ENCODE measurements at places on chromosomes 1 and 21.

GRCh38 chr21:26835027-26835713 is 10.0 kb downstream of the ADAMTS1 start:
- DNase-seq: no peak

DNA sequence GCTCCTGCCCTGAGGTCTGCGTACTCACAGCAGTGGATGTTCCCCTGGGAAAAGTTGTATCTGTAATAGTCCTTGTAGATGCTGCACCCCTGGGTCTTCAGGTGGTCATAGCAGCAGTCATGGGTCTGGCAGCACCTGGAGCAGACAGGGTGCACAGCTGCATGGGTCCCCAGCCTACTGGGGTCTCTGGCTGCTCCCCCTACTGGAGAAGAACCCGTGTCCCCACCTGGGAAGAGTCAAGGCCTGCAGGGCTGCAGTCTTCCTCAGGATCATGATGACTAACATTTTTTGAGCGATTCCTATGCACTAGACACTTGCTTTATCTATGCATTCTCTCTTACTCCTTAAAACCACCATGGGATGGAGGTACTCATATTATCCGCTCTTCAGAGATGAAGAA is 3.9 kb downstream of the PLA2G2D start:
- no peak for DNase-seq

GRCh38 chr1:199226163-199226562 is 587.3 kb downstream of the PTPRC start:
- DNase-seq: no peak

- DNase-seq: no peak
These were observed 113.9 kb downstream of the MATN1 start for GRCh38 chr1:30609336-30609998.

DNA sequence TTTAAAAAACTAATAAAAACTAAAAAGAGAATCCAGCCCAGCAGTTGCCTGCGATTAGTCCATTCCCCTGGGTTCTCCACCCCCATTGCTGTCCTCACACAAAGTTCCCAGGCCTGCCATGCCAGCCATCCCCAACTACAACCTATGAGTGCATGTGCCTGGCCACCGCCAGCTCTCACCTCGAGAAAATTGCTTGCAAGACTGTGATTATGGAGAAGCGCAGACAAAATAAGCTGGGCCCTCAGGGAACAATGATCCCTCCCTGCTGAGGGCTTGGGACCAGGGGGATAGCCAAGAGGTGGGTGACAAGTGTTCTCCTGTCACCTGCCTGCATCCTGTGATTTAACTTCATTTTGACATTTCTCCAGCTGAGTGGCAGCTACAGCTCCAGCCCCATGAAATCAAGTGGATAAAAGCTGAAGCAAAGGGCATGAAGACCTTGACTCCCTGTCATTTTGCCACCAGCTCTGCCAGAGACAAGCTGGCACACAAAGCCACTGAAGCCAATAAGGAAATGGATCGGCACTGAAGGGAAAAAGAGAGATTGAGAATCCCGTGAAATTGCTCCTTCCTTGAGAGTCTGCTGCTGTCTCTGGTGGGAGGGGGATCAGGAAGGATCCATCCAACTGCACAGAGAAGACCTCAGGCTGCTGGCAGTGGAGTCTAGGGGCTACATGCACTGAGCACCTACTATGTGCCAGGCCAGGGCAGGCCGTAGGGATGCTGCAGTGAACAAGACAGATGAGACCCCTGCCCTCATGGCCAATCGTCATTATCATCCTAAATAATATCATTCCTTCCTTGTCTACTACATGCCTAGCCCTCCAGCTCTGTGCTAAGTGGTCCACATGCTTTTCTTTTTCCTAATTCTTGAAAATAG is 40.7 kb downstream of the MATN1 start:
- no peak for DNase-seq

DNA sequence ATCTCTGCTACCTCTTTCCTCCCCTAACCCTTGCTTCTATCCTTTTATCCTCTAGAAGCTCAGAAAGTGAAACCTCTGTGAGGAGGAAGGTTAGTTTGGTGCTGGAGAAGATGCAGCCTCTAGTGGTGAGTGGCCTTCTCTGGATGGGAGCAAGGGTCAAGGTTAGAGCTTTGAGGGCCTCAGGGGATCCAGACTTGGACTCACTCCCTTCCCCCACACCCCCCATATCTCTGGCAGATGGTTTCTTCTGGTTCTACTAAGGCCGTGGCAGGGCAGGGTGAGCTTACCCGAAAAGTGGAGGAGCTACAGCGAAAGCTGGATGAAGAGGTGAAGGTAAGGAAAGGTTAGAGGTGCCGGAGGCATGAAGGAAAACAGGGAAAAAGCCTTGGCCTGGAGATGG is 9.2 kb downstream of the CGN start:
- no peak for DNase-seq

- no peak for DNase-seq
These were observed 596 bp downstream of the PADI4 start for GRCh38 chr1:17308593-17308992.

GRCh38 chr1:30286988-30287839 is 436.2 kb downstream of the MATN1 start:
- DNase-seq: no peak

DNA sequence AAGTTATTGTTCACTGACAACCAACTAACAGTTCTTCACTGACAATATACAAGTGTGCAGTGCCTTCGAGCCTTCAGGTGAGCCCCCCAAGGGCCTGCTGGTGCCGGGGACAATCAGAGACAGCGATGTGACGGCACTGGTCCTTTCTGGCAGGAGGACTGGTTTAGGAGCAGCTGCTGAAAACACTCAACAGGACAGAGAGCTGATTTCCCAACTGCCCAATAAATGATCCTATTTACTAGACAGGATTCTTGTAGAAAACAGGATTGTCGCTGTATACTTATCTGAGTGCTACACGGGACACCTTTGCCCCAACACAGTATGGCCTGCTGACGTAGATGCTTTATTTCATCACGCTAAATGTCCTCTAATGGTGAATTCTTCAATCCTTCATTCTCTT is 65.4 kb downstream of the TP53BP2 start:
- DNase-seq: no peak

- DNase-seq: no peak
These were observed 8.7 kb upstream of the GPX7 start for GRCh38 chr1:52593495-52593894.

DNA sequence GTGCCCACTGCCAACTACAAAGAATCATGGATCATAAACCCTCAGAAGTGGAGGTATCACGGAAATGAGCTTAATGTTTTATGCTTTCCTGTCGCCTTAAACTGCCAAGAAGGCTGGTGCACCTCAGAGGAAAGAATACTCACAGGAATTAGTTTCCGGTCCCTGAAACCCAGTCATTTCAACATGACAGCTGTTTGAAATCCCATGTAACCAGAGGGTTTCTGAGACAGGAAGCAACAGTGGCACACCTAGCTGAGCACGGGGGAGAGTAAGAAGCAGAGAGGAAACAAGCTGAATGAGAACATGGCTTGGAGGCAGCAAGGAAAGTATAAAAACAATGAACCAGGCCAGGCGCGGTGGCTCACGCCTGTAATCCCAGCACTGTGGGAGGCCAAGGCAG is 3.9 kb downstream of the JAK1 start:
- no peak for DNase-seq

GRCh38 chr21:27132266-27132665 is 165.4 kb upstream of the ADAMTS5 start:
- DNase-seq: no peak

DNA sequence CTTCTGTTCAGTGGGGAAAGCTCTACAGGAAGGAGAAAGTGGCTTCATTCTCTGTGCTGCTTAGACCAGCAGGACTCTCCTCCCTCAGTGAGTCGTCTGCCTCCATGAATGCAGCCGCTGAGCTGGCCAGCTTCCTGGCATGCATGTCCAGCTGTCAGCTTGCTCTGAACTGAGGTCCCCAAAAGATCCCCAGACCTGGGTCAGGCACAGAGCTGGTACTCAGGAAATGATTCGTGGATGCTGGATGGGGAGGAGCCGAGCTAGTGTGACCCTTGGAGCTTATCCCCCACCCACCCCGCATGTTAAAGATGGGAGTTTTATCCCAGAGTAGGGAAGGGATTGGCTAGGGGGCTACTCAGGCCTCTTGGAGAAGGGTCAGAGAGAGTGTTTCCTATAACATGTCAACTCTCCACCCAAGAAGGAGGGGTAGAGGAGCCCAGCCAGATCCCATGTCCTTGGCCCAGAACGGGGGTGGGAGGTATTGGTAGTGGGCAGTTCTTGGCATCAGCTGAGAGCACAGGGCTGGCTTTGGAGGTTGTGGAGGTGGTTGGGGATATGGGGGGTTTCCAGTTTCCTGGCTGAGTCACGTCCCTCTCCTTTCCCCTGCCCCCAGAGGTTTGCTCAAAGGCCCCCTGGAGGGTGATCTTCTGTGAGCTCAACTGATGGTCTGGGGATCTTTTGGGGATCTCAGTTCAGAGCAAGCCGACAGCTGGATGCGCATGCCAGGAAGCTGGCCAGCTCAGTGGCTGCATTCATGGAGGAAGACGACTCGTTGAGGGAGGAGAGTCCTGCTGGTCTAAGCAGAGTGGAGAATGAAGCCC is 110.1 kb downstream of the FOXD2 start:
- DNase-seq: no peak

DNA sequence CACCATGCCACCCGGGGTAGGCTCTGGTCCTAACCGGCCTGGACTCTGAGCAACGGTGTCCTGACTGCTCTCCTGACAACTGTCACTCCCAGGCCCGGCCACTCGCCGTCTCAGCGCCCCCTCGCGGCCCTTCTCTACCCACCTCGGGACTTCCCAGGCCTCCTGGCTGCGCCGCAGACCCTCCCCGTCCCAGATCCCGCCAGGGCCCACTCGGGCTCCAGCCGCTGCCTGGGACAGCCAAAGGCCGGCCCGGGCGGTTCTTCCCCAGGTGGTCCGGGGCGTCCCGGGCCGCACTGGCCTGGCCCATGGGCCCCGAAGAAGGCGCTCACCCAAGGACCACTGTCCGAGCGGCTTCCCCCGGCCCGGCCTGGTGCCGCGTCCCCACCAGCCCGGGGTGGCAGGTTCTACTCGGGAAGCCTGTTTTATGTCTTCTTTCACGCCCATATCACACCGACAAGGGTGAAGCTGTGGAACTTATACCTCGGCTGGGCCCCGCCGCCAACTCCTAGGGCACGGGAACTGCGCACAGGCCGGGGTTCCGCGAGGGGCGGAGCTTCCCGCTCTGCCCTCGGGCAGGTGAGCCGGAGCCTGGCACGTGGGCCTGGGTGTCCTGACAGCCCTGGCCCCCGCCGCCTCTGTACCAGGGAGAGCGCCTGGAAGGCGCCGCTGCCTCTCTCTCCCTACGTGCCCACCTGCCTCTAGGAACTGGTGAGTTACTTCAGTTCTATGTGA is 138.3 kb downstream of the TTLL7 start:
- DNase-seq: no peak

DNA sequence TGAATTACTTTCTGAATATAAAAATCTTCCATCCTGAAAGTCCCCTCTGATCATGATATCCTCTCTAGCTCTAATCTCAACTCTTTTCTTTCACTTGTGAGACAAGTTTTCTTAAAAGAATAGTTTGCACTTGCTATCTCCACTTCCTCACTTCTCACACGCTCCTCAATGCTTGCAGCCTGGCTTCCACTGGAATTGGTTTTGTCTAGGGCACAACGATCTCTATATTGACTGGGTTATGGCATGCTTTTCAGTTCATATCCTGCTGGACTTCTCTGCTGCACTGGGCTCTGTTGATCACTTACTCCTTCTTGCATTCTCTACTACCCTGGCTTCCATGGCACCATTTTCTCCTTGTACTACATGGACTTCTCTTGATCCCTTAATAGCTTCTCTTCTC is 474 bp downstream of the FCRLA start:
- no peak for DNase-seq

- DNase-seq: no peak
These were observed 76.2 kb downstream of the MDM4 start for GRCh38 chr1:204592246-204592948.

DNA sequence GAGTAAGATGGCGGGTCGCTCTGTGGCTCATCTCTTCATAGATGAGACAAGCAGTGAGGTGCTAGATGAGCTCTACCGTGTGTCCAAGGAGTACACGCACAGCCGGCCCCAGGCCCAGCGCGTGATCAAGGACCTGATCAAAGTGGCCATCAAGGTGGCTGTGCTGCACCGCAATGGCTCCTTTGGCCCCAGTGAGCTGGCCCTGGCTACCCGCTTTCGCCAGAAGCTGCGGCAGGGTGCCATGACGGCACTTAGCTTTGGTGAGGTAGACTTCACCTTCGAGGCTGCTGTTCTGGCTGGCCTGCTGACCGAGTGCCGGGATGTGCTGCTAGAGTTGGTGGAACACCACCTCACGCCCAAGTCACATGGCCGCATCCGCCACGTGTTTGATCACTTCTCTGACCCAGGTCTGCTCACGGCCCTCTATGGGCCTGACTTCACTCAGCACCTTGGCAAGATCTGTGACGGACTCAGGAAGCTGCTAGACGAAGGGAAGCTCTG is 2.4 kb downstream of the TNFAIP8L2 start:
- no peak for DNase-seq

DNA sequence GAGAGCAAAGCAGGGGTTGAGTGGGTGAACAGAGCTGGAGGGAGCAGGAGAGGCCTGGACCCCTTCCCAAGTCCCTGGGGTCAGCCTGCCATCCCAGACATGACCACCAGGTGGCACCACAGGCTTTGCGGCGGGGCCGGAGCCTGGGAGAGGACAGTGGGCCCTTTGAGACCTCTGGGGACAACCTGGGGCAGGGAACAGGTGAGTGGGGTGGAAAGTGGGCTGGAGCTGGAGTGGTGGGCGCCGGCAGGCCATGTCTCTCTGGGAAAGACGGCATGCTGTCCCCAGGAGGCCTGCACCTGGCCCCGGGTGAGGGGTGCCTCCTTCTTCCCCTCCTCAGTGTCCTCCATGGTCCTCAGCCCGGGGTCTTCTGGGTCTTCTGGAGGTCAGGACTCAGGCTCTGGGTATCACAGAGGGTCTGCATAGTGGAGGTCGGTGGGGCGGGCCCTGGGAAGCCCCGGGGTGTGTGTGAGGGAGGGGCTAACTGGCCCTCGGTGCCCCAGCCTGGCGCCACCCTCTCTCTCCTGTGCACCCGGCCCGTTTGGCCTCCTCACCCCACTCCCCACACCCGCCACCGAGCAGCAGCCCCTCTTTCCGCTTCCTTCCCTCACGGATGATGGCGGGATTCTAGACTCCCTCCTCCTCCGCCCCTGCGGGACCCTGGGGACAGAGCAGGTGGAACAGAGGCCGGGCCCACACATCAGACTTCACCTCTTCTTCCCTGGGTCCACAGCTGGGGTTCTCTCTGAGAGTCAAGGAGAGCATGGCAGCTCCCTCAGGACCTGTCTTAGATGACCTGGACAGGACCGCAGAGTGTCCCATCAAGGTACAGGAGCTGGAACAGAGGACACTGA is 28.5 kb upstream of the PKP1 start:
- DNase-seq: peak; percentile 21

DNA sequence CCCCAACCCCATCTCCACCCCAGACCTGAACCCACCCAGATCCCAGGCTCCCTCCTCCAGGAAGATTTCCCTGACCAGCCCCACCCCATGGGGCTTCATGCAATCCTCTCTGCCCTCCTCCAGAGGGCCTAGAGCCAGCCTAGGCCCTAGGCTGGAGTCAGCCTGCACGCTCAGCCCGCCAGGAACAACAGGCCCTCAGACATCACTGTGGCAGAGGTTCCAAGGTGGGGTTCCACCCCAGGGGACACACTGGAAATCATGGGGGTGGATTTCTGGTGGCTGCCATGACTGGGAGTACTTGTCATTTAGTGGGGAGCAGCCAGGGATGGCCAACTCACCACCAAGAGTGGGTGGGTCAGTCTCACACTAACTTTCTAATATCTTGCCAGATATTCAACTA is 122.0 kb downstream of the GLIS1 start:
- no peak for DNase-seq

All from NCI-H1105 (cell line).